Stimulated activated CD4-positive, alpha-beta T cell treated with anti-CD3 and anti-CD28 coated beads, Interleukin-2, amount 100 ng/mL, for 24 hours (primary cell): ENCODE measurements at places on chromosomes 13 and 19.

DNA sequence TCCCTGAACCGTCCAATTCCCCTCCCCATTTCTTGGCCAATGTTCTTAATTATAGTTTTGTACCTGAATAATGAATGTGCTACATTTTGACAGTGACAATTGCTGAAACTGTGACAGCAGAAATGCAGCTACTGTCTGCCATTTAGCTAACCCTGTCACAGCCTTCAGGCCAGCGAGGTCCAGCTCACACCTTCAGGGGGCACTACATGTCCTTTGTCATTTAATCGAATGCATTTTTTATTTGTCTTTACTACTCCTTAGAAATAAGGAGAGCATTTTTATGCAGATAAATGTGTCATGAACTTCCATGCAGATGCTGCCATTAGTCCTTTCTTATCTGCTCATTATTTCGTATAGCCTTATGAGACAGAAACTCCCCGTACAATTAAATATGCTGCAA, 159.9 kb downstream of the MZT1 start:
- no peak for DNase-seq

DNA sequence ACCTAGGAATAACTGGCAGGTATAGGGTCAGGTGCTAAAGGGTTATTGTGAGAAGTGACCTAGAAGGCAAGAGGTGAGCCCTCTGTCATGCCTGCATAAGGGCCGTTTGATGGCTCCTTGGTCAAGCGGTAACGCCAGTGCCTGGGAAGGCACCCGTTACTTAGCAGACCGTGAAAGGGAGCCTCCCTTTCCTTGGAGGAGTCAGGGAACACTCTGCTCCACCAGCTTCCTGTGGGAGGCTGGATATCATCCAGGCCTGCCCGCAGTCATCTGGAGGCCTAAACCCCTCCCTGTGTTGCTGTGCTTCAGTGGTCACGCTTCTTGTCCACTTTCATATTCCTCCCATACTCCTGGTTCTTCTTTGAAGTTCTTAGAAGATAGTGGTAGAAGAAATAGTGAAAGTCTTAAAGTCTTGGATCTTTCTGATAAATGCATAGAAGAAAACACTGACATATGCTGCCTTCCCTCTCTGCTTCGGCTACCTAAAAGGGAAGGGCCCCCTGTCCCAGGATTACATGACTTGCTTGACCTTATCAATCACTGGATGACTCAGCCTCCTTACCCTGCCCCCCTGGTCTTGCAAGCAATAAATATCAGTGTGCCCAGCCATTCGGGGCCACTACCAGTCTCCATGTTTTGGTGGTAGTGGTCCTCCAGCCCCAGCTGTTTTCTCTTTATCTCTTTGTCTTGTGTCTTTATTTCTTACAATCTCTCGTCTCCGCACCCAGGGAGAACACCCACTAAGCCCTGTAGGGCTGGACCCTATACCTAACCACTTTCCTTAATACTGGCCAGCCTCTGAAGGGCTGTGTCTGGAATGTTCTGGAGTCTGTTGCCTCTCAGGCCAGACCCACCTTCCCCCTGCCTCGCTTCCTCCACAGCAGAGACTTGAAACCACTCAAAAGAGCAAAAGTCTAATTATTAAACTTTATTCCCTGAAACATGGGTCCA, 16.1 kb upstream of the ABCC4 start:
- no peak for DNase-seq

- peak; percentile 39 for DNase-seq
Observed at GRCh38 chr19:17680230-17680722, 7.9 kb downstream of the UNC13A start.

GRCh38 chr13:78596399-78596735, 7.0 kb downstream of the POU4F1 start:
- DNase-seq = no peak

- no peak for DNase-seq
Observed at GRCh38 chr13:110756219-110756631, 42.7 kb downstream of the ING1 start.

DNA sequence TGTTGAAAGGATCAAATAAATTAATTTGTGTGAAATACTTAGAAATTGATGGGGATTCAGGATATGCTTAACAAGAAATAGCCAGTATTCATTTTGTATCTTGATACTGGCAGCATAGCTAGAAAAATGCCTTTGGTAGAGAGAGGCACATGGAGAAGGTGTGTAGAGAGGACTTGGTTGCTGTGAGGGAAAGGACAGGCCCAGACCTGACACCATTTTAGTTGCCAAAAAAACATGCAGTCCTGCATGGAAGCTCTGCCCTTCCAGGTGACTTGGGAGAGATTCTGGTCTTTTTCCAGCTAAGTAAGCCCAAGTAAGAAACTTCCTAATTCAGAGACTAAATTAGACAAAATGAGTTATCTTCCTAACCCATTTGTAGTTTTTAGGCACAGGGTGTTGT, 335.0 kb downstream of the RFC3 start:
- DNase-seq = no peak

GRCh38 chr13:52793515-52794061, 54.0 kb upstream of the CNMD start:
- no peak for DNase-seq

DNA sequence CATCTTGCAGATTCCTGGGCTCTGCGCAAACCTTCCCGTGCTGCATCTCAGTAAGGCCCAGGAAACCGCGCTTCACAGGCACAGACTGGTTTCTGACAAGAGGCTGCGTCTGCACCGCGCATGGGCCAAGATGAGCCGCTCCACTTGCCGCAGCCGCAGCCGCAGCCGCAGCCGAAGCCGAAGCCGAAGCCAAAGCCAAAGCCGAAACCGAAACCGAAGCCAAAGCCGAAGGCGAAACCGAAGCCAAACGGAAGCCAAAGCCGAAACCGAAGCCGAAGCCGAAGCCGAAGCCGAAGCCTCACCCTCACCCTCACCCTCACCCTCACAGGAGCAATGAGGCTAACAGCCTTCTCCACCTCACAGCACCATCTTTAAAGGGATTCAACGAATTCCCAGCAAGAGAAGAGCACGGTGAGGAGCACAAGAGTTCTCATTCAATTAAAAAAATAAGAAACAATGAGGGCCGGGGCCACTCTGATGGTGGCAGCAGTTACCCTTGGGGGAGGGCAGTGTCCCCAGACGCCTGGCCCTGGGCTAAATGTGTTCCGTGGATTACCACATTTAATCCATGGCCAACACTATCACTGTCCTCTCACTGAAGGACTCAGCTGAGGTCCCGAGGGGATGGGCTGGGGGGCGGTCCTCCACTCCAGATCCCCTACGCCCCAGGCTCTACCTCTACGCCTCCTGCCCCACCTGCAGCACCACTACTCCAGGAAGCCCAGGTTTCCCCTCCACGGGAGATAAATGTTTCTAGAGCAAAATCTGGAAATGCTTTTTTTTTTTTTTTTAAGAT, 29.1 kb downstream of the ZNF787 start:
- no peak for DNase-seq

GRCh38 chr13:99991013-99991827, 9.6 kb downstream of the ZIC2 start:
- no peak for DNase-seq

DNA sequence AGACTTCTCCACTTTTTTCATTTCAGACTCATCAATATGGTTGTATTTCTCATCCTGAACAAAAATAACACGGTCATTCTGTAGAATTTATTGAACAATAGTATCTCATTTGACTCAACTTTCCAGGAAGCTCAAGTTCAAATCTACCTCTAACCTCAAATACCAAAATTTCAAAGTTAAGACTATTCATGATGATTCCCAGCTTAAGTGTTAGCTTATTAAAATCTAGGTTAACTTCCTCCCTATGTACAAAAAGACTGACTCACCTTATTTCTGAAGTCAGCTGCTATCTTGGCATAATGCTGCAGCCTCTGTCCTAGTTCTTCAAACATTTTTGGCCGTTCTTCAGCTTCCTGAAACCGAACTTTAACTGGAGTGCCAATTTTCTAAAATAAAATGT, 23.2 kb downstream of the HSPH1 start:
- no peak for DNase-seq

DNA sequence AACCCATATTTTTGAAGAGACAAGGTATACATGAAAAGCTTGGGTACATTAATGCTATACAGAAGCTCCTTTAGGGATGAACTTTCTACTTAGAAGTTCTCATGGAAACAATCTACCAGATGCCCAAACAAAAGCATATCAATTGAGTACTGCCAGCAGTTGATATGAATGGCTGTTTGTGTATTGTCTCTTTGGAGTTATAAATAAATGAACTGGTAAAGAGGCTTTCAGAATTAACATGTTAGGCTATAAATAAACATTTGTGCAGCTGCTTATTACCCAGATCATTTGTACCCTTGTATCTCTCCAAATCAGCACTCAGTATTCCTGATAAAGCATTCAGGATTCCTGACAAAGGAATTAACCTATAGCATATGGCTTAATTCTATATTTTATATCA, 418.9 kb downstream of the FGF14 start:
- DNase-seq = no peak

DNA sequence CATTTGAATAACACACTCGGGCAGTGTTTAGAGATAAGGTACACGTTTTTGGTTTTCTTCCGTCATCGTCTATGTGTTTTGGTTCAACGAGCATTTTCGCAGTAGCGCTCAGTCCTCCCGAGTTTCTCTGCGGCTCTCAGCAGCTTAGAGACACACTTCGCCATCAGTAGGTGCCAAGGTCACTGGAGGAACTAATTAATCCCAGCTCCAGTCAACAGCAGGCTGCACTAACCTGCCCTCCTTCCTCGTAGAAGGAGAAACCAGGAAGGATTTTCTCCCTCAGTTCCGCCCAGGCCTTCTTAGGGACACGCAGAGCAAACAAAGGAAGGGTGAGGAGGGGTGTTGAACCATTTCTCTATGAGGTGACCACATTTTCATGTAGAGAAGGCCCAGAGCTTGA, 12.6 kb downstream of the MBNL2 start:
- no peak for DNase-seq

DNA sequence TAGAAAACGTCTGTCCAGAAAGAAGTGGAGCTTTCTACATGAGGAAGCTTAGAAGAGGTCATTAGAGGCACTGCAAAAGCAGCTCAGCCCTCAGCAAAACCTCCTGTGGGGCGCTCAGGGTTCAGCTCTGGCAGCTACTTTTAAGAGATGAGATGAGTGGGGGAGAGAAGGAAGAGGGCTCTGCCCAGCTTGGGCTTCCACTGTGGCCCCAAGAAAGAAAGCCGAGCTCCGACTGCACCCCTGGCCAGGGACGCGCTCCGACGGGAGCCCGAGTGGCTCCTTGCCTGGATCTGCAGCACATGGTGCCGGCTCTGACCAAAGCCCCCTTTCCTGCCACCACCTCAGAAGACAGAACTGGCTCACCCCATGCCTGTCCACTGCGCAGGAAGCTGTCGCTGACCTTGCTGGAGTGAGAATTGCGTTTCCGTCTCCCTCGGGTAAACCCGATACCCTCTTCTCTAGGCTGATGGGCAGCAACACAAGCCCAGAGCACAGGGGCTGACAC, 36.4 kb downstream of the NAXD start:
- no peak for DNase-seq

DNA sequence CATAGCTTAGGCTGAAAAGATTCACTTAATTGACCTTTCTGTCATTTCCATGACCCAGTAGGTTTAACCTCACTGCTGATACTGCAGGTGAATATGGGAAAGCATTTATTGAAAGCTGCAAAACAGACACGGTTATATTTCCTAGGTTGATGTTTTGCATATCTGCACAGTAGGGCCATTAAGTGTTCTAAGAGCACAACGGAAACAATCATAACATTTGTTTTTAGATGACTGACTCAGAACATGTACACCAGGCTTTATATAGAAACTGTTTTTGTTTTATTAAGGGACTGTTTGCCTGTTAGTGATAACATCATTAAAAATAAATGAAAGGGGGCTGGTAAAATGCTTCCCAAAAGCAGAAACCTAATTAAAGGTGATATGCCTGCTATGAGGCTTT, 367.8 kb downstream of the DACH1 start:
- no peak for DNase-seq

GRCh38 chr13:20173116-20173746, 12.4 kb upstream of the GJA3 start:
- no peak for DNase-seq

DNA sequence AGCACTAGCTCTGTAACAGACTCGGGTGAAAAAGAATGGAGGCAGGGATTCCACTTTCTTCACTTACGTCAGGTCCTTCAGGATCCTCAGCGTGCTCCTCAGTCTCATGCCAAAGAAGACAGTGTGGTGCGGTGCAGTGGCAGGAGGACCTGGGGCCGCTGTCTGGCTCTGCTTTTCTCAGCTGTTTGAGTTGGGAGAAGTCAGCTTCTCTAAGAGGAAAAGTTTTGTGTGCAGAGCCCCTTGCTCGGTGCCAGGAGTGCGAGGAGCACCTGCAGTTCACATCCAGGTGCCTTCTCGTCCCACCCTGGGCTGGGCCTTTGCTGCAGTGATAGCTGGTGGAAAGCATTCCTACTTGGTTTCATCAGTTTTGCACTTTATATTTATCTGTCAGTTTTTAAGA, 77.9 kb upstream of the TEX29 start:
- DNase-seq = no peak

GRCh38 chr19:1117654-1118053, 13.9 kb downstream of the GPX4 start:
- no peak for DNase-seq

GRCh38 chr19:47389150-47389556, 30.2 kb downstream of the MEIS3 start:
- no peak for DNase-seq

DNA sequence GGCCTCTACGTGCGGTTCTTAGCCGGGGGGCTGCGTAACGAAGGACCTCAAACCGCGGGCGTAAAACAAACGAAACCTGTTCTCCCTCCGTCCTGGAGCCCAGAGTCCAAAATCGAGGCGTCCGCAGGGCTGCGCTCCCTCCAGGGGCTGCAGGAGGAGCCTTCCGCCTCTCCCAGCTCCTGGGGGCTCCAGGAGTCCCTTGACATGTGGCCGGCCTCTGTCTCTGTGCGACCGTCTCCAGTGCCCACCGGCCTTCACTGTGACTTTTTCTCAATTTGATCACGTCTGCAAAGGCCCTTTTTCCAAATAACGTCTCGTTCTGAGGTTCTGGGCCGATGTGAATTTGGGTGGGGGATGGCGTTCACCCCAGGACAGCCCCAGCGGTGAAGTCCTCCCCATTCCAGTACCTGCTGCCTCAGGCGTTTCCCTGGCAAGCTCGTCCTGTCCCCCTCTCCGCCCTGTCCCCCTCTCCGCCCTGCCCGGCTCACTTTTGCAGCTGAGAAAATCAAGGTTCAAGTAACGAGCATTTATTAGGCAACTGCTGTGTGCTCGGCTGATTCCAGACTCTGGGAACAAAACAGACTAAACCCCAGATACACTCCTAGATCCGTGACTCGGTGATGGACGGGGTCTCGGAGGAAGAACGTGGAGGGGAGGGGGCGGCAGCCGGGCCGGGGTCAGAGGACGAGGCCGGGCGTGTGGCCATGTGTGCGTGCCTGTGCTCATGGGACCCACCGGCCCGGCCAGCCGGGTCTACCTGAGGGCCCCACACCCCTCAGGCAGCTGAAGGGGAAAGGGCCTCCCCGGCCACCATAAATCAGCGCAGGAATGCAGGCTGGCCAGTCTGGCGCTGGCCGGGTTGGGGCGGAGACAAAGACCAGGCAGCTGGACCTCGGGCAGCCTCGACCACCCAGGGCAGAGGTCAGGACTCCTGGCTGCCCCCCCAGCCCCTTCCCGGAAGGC, 28.1 kb upstream of the WDR18 start:
- no peak for DNase-seq
